Activated CD4-positive, alpha-beta T cell treated with anti-CD3 and anti-CD28 coated beads, Interleukin-2, amount 10 ng/mL, durations not matched to agents 24 days and 14 days (primary cell): ENCODE measurements at places on chromosomes 16 and 17. TPM values are rescaled to one million over a fixed set of nuclear protein-coding genes. Genes with fewer than 3 reads are reported as not detected.

DNA sequence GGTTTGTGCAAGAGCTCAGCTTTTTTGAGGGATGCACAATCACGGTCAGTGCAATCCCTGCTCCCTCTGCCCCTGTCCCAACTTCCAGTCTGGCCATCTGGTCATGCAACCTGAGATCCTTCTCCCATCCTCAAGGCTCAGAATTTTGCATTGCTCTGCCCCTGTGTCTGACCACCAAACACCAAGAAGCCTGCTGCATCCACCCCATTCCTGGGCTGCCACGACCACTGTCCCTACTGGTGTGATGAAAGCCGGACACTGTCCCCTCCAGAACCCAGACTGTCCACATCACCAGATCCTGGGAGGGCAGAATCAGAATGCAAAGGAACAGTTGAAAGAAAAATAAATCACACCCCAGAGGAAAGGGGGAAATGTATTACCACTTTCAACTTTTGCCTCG, 231.0 kb downstream of the C16orf78 start:
- DNase-seq: no peak
- peaks cover 7% of the 10 kb centered on the region for H3K27me3 ChIP-seq
- no peak overlapping the region for H3K27ac ChIP-seq
- H3K4me1 ChIP-seq: no peaks in the 10 kb centered on the region
- H3K36me3 ChIP-seq: no peaks in the 10 kb centered on the region
- H3K4me3 ChIP-seq: no peak overlapping the region

DNA sequence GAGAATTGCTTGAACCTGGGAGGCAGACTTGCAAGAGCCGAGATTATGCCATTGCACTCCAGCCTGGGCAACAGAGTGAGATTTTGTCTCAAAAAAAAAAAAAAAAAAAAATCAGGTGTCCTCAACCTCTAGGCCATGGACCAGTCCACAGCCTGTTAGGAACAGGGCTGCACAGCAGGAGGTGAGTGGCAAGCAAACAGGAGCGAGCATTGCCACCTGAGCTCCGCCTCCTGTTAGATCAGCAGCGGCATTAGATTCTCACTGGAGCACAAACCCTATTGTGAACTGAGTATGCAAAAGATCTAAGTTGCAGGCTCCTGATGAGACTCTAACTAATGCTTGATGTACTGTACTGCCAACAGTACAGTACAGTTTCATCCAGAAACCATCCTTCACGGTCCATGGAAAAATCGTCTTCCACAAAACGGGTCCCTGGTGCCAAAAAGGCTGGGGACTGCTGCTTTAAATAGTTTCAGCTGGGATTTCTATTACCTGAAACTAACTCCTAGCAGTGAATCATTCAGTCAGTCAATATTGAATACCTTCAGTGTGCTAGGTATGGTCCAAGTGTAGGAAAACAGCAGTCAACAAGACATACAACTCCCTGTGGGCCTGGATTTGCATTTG, 56.3 kb upstream of the DHX40 start:
- no peak overlapping the region for H3K27ac ChIP-seq
- no peaks in the 10 kb centered on the region for H3K4me1 ChIP-seq
- no peaks in the 10 kb centered on the region for H3K27me3 ChIP-seq
- DNase-seq: no peak
- H3K36me3 ChIP-seq: no peaks in the 10 kb centered on the region
- H3K4me3 ChIP-seq: no peak overlapping the region

GRCh38 chr16:30723725-30724355, 24.4 kb upstream of the PHKG2 start:
- no peaks in the 10 kb centered on the region for H3K27me3 ChIP-seq
- no peak overlapping the region for H3K27ac ChIP-seq
- DNase-seq: no peak

- no peaks in the 10 kb centered on the region for H3K27me3 ChIP-seq
- no peak overlapping the region for H3K4me3 ChIP-seq
- peaks cover 48% of the 10 kb centered on the region for H3K4me1 ChIP-seq
- H3K36me3 ChIP-seq: no peaks in the 10 kb centered on the region
Observed at GRCh38 chr17:76994237-76994637, 126.0 kb downstream of the MGAT5B start.

DNA sequence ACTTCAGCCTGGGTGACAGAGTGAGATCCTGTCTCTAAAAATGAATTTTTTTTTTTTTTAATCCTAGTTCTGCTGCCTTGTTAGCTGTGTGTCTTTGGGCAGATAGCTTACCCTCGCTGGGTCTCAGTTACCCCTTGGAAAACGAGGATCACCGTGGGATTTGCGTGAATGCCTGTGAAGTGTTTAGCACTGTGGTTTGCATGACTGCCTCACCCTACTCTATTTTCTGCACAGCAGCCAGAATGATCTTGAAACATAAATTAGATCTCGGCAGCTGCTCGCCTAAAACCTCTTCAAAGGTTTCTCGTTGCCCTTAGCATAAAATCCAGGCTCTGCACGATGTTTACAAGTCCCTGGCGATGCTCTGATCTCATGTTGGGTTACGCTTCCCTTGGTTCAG, 71.2 kb upstream of the GRIN2A start:
- peaks cover 4% of the 10 kb centered on the region for H3K4me1 ChIP-seq
- H3K4me3 ChIP-seq: no peak overlapping the region
- DNase-seq: no peak
- H3K27ac ChIP-seq: no peak overlapping the region
- H3K27me3 ChIP-seq: peaks cover 2% of the 10 kb centered on the region

DNA sequence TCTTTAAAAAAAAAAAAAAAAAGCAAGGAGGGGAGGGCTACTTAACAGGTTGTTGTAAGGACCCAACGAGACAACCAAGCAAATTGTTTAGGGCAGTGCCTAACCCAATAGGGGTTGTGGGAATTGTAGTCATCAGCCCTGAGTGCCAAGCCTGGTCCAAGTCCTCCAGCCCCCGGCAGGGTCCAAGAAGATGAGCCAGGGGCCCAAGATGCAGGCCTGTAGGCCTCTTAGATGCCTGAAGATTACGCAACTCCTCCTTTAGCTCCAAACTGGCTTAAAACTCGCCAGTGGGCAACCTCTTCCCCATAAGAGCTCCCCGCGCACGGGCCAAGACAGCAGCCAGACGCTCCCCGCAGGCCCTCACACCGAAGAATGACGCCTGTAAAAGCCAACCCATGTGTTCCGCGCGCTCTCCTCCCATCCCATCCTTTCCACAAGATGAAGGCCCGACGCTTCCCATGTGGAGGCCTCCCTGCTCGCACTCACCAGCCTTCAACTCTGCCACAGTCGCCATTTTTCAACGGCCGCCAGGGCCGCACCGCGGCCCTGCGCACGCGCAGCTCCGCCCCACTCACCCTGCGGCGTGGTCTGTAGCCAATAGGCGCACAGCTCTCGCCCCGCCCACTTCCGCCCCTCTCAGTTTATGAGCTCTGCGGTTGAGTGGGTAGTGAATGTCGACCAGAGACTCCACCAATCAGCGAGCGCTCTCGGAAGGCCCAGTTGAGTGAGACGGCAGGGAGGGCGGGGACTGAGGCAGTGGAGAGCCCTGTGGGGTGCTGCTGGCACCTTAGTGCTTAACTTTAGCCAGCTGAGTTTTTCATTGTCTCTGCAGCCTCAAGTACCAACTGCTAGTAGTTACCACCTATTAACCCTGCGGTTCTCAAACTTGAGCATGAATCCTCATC, at the start of gene CEP20:
TSS of gene CEP20 (minus strand) at position 532 of the 905 bp plus-strand sequence. CDS start at position 514, 18 bp downstream.
- H3K27ac ChIP-seq: peak within 1 kb of the TSS; percentile 96
- DNase-seq: peak; percentile 100
- H3K4me1 ChIP-seq: peaks cover 31% of the 10 kb centered on the region

GRCh38 chr16:23107936-23108335, 41.3 kb downstream of the USP31 start:
- peaks cover 2% of the 10 kb centered on the region for H3K4me1 ChIP-seq
- no peak overlapping the region for H3K4me3 ChIP-seq
- DNase-seq: no peak
- no peaks in the 10 kb centered on the region for H3K27me3 ChIP-seq
- peaks cover 6% of the 10 kb centered on the region for H3K36me3 ChIP-seq
- no peak overlapping the region for H3K27ac ChIP-seq

- H3K27ac ChIP-seq: peak overlapping the region; percentile 90
- DNase-seq: peak; percentile 88
- peak overlapping the region; percentile 97 for H3K4me3 ChIP-seq
- H3K27me3 ChIP-seq: peaks cover 27% of the 10 kb centered on the region
- H3K4me1 ChIP-seq: peaks cover 26% of the 10 kb centered on the region
- peaks cover 14% of the 10 kb centered on the region for H3K36me3 ChIP-seq
Observed at GRCh38 chr17:79838522-79839274, 542 bp downstream of the CBX4 start.

DNA sequence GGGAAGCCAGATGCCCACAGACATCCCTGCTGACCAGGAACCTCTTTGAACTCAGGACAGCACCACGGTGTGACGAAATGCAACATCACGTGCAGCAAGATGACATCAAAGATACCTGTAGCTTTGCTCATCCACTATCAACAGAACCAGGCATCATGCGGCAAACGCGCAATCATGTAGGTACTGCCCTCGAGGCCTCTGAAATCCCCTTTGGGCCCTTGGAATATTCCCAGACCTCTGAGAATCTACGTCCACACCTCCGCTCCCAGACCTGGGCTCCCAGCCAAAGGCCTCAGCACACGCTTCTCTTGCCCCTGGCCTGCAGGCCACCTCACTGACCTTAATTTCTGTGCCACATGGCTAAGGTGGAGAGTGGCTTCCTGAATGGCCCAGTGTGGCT, 7.3 kb downstream of the CX3CL1 start:
- no peak for DNase-seq
- peaks cover 17% of the 10 kb centered on the region for H3K4me1 ChIP-seq
- no peak overlapping the region for H3K27ac ChIP-seq
- H3K4me3 ChIP-seq: no peak overlapping the region
- H3K27me3 ChIP-seq: peaks cover 2% of the 10 kb centered on the region
- H3K36me3 ChIP-seq: no peaks in the 10 kb centered on the region

DNA sequence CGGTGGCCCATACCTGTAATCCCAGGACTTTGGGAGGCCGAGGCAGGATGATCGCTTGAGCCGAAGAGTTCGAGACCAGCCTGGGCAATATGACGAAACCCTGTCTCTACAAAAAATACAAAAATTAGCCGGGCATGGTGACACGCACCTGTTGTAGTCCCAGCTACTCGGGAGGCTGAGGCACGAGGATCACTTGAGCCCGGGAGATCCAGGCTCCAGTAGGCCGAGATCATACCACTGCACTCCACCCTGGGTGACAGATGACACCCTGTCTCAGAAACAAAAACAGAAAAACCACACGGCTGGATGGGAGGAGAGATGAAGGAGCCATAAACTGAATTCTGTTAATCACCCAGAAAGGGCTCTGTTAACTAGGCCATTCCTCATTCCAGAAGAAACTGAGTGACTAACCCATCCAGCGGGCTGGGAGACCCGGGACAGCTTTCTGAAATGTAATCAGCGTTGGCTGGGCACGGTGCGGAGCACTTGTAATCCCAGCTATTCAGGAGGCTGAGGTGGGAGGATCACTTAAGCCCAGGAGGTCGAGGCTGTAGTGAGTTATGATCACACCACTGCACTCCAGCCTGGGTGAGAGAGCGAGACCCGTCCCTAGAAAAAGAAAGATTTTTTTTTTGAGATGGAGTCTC, 641 bp upstream of the NT5C3B start:
- no peak for DNase-seq
- H3K27me3 ChIP-seq: peaks cover 8% of the 10 kb centered on the region
- H3K4me3 ChIP-seq: peak overlapping the region; percentile 85
- peaks cover 10% of the 10 kb centered on the region for H3K36me3 ChIP-seq

DNA sequence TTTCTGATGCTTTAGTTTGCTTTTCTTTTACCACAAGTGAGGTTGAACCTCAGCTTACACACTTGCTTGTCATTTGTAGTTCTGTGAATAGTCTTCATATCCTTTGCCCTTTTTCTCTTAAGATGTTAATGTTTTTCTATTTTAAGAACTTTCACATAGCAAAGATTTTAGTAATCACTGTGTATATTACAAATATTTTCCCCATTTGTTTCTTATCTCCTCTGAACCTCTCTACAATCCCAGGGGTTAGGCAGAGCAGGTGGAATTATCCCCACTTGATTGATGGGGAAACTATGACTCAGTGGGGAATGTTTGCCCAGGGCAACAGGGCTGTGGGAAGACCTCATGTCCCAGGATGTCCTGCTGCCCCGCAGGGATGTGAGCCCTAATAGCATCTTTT, 11.7 kb upstream of the MYH3 start:
- no peak overlapping the region for H3K4me3 ChIP-seq
- H3K36me3 ChIP-seq: no peaks in the 10 kb centered on the region
- no peaks in the 10 kb centered on the region for H3K27me3 ChIP-seq
- no peak for DNase-seq

DNA sequence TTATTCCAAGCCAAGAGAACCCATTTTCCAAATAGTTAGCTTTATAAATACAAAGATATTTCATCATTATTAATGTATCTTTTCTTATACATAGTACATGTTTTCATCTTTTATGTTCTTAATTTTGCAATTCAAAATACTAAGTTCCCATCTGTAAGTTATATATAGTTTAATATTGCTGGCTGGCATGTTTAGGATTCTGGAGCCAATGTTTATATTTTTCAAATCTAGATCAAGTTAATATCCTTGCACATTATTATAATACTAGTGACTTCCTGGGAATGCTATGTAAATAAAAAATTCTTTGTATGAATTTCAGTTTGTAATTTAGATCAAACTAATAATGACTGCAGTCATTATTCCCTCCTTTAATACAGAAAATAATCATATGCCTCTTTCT, 189.7 kb downstream of the CNTNAP4 start:
- H3K27me3 ChIP-seq: no peaks in the 10 kb centered on the region
- H3K36me3 ChIP-seq: no peaks in the 10 kb centered on the region
- DNase-seq: no peak
- no peak overlapping the region for H3K4me3 ChIP-seq

DNA sequence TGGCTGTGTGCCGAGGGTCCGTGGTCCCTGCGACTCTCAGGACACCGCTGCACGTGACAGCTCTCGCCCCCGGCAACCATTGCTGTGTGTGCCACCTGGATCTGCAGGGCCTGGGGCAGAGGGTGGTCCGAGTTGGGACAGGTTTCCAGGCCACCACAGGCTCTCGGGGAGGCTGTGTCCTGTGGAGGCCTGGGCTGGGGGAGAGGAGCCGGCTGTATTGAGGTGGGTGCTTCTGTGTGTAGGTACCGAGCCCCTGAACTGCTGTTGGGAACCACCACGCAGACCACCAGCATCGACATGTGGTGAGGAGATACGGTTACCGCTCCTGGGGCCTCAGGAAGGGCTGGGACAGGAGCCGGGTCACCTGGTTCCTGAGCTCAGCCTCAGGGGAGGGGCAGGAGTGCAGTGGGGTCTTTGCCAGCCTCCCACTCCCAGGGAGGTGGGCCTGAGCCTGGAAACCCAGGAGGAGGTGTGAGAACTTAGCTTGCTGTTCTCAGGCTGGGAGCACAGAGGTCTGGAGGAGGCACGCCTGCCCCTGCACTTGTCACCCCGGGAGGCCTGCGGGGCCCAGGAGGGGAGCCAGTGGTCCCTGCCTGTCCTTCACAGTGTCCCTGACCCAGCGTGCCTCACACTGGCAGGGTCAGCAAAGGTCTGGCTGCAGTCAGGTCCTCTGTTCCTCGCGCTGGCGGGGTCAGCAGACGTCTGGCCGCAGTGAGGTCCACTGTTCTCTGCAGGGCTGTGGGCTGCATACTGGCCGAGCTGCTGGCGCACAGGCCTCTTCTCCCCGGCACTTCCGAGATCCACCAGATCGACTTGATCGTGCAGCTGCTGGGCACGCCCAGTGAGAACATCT, 7.3 kb downstream of the SPATA2L start:
- H3K27me3 ChIP-seq: no peaks in the 10 kb centered on the region
- no peak overlapping the region for H3K27ac ChIP-seq
- no peak for DNase-seq
- no peak overlapping the region for H3K4me3 ChIP-seq
- H3K36me3 ChIP-seq: peaks cover 33% of the 10 kb centered on the region

FAM171A2 gene
- 0.21 and 0.26 TPM in 2 replicates for total RNA-seq

CACNG3 gene
- not detected in 2 replicates for total RNA-seq

OTOP2 gene
- total RNA-seq: not detected in 2 replicates

UNC45B gene
- total RNA-seq: not detected in 2 replicates

RAB11FIP4 gene
- total RNA-seq: 24.3 and 26.4 TPM in 2 replicates

DNAH17 gene
- 0.02 TPM in 2 replicates for total RNA-seq

KRT36 gene
- total RNA-seq: not detected in 2 replicates
